ENCODE measurements at places on chromosomes 12 and 14. TPM values are rescaled to one million over a fixed set of nuclear protein-coding genes. Genes with fewer than 3 reads are reported as not detected.

- no peaks in the 10 kb centered on the region for H3K27me3 ChIP-seq
- no peaks in the 10 kb centered on the region for H3K36me3 ChIP-seq
- H3K4me3 ChIP-seq = no peak overlapping the region
These were observed 8.0 kb downstream of the ASPG start for GRCh38 chr14:104093366-104094055.

DNA sequence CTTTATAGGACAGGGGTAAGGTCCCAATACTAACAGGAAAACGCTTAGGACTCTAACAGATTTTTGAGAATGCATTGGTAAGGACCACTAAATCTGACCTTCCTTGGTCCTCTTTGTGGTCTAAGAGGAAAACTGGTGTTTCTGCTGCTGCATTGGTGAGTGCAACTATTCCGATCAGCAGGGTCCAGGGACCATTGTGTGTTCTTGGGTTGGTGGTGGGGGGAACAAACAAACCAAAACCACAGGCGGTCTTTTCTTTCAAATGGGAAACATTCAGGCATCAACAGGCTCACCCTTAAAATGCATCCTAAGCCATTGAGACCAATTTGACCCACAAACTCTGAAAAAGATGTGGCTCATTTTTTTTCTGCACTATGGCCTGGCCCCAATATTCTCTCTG is 20.7 kb downstream of the EPYC start:
- no peak for DNase-seq
- H3K36me3 ChIP-seq = no peaks in the 10 kb centered on the region
- no peak overlapping the region for H3K4me3 ChIP-seq

The TSPAN11 gene
- not detected for total RNA-seq

GRCh38 chr14:90373887-90374286 is 22.9 kb upstream of the CALM1 start:
- H3K4me1 ChIP-seq = no peaks in the 10 kb centered on the region
- peaks cover 10% of the 10 kb centered on the region for H3K27me3 ChIP-seq
- H3K27ac ChIP-seq = no peak overlapping the region
- H3K36me3 ChIP-seq = no peaks in the 10 kb centered on the region

GRCh38 chr12:130981911-130982310 is 28.2 kb downstream of the ADGRD1 start:
- no peaks in the 10 kb centered on the region for H3K4me1 ChIP-seq
- peaks cover 11% of the 10 kb centered on the region for H3K27me3 ChIP-seq
- no peak for DNase-seq
- H3K36me3 ChIP-seq = no peaks in the 10 kb centered on the region
- H3K4me3 ChIP-seq = no peak overlapping the region

DNA sequence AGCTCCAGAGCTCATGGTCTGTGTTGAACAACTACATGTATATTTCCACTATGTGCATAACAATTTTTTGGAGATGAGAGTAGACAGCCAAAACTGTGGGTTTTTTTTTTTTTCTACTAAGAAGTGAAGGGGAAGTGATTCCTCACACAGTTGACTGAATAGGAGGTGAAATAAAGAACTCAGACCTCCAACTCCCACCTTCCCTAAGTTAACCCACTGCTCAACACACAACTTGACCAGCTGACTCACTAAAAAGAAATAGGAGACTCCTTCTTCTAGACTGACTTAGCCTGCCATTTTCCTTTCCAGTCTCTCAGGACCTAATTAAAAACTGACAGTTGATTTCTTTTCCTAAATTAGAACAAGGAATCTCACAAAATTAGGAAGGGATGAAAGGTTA is 1.7 kb downstream of the M6PR start:
- H3K36me3 ChIP-seq = peaks cover 55% of the 10 kb centered on the region
- H3K4me1 ChIP-seq = peaks cover 40% of the 10 kb centered on the region
- no peaks in the 10 kb centered on the region for H3K27me3 ChIP-seq
- DNase-seq = no peak
- no peak overlapping the region for H3K27ac ChIP-seq

The TPH2 gene
- total RNA-seq = not detected

The SIX1 gene
- 0.48 TPM for total RNA-seq

GRCh38 chr12:92132288-92132687 is 13.4 kb downstream of the BTG1 start:
- DNase-seq = no peak
- H3K36me3 ChIP-seq = peaks cover 63% of the 10 kb centered on the region
- no peaks in the 10 kb centered on the region for H3K27me3 ChIP-seq
- H3K4me1 ChIP-seq = peaks cover 75% of the 10 kb centered on the region

- no peaks in the 10 kb centered on the region for H3K36me3 ChIP-seq
- no peak for DNase-seq
- H3K27ac ChIP-seq = no peak overlapping the region
- no peaks in the 10 kb centered on the region for H3K27me3 ChIP-seq
- H3K4me3 ChIP-seq = no peak overlapping the region
- no peaks in the 10 kb centered on the region for H3K4me1 ChIP-seq
These were observed 733.9 kb downstream of the NRXN3 start for GRCh38 chr14:78904094-78904493.

DNA sequence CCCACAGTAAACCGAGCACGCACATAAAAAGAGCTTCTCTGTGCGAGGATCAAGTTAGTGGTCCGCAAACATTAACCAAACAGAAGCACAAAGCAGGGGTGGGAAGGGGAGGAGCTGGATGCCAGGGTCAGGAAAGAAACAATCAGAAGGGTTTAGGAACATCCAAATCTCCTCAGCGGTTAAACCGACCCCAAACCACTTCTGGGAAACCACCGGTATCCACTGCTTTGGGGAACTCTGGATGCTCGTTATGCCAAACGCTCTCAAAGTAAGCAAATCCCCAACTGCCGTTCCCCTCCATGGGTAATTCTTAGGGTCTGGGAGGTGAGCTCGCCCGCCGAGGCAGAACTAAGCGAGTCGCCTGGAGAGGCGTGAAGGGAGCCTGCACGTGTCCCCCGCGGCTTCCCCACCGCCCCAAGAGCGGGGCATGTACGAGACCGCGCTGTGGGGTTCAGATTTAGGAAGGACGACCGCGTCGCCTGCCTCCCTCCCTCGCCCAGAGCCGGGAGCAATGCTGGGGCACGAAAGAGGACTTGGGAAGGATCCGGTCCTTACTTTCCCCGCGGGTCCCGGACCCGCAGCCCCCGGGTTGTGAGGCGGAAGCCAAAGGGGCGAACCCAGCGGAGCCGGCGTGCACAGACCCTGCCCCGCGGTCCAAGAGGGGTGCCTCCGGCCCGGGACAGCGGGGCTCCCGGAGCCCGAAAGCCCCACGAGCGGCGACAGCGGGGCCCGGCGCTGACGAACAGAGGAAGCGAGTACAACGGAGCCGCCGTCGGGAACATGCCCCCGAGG is 711 bp downstream of the SBNO1 start:
- peak; percentile 29 for DNase-seq
- H3K4me3 ChIP-seq = peak overlapping the region; percentile 90
- H3K27me3 ChIP-seq = no peaks in the 10 kb centered on the region
- peaks cover 8% of the 10 kb centered on the region for H3K4me1 ChIP-seq

GRCh38 chr14:88281447-88281846 is 41.6 kb downstream of the KCNK10 start:
- H3K27me3 ChIP-seq = peaks cover 1% of the 10 kb centered on the region
- no peak overlapping the region for H3K4me3 ChIP-seq
- no peak for DNase-seq
- H3K4me1 ChIP-seq = no peaks in the 10 kb centered on the region
- no peaks in the 10 kb centered on the region for H3K36me3 ChIP-seq

- H3K4me1 ChIP-seq = peaks cover 9% of the 10 kb centered on the region
- H3K27me3 ChIP-seq = peaks cover 45% of the 10 kb centered on the region
- no peak for DNase-seq
- no peak overlapping the region for H3K27ac ChIP-seq
- peaks cover 2% of the 10 kb centered on the region for H3K36me3 ChIP-seq
These were observed 4.2 kb downstream of the DENND5B start for GRCh38 chr12:31586728-31587127.

DNA sequence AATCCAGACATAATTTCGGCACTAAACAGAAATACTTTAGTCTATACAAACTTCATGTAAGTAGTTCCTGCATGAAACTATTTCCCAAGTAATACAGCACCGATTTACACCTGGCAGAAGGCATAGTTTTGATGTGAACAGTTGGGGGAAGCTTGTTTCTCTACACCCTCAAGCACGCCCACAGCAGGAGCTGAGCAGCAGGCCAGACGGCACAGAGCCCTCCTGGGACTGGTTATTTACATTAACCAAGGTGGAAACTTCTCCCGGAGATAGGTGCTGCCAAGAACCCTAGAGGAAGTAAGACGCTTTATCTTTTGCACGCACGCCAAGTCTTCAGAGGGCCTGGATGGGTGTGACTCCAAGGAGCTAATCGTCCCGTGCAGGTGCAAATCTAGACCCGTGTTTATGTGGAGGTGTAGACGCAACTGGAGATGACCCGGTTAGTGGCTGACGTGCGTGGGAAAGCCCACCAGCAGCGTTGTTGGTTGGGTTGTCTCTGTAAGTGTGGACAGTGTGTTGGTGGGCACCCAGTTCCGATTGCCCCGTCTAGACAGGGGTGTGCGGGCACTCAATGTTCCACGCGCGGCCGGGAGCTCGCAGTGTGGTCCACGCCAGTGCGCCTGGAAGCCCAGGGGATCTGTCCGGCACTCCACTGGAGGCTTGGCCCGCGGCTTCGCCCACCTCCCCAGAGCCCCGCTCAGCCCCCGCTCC is 767 bp upstream of the TCP11L2 start:
- peaks cover 38% of the 10 kb centered on the region for H3K4me1 ChIP-seq
- no peaks in the 10 kb centered on the region for H3K27me3 ChIP-seq
- peak; percentile 52 for DNase-seq
- peak overlapping the region; percentile 89 for H3K27ac ChIP-seq
- H3K36me3 ChIP-seq = no peaks in the 10 kb centered on the region

- H3K36me3 ChIP-seq = peaks cover 95% of the 10 kb centered on the region
- H3K4me1 ChIP-seq = peaks cover 90% of the 10 kb centered on the region
- peak overlapping the region; percentile 94 for H3K27ac ChIP-seq
- peak overlapping the region; percentile 78 for H3K4me3 ChIP-seq
- no peaks in the 10 kb centered on the region for H3K27me3 ChIP-seq
- no peak for DNase-seq
These were observed 58.9 kb downstream of the DAD1 start for GRCh38 chr14:22530127-22530526.

The TAS2R50 gene
- 1.0 TPM for total RNA-seq

The DNAAF2 gene
- total RNA-seq = 10.5 TPM

GRCh38 chr12:12376646-12377448 is 20.0 kb downstream of the BORCS5 start:
- no peak overlapping the region for H3K4me3 ChIP-seq
- peak overlapping the region; percentile 59 for H3K27ac ChIP-seq
- peaks cover 47% of the 10 kb centered on the region for H3K36me3 ChIP-seq
- no peak for DNase-seq
- no peaks in the 10 kb centered on the region for H3K27me3 ChIP-seq

GRCh38 chr14:96737881-96738280 is 59.3 kb upstream of the VRK1 start:
- H3K36me3 ChIP-seq = no peaks in the 10 kb centered on the region
- peaks cover 1% of the 10 kb centered on the region for H3K4me1 ChIP-seq
- H3K27ac ChIP-seq = no peak overlapping the region
- no peak for DNase-seq
- H3K4me3 ChIP-seq = no peak overlapping the region

The PRDM4 gene
- 30.5 TPM for total RNA-seq

DNA sequence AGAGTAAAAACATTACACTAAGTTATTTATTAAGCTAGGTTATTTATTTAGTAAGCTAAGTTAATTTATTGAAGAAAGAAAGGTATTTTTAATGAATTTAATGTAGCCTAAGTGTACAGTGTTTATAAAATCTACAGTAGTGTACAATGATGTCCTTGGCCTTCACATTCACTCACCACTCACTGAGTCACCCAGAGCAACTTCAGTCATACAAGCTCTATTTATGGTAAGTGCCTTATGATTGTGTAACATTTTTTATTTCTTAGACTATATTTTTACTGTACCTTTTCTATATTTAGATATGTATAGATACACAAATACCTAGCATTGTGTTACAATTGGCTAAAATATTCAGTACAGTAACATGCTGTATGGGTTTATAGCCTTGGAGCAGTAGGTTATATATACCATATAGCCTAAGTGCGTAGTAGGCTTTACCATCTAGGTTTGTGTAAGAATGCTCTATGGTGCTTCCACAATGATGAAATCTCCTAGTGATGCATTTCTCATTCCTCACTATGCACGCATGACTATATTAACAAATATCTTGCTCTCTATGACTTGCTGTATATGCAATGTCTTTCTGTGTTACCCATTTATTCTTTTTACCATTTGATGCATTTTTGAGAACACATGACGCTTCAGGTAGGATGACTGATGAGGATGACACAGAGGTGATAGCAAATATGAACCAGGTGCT is 309.6 kb upstream of the ATXN7L3B start:
- no peak overlapping the region for H3K4me3 ChIP-seq
- no peaks in the 10 kb centered on the region for H3K4me1 ChIP-seq
- H3K27me3 ChIP-seq = no peaks in the 10 kb centered on the region
- DNase-seq = no peak
- no peaks in the 10 kb centered on the region for H3K36me3 ChIP-seq

GRCh38 chr14:64643709-64644108 is 60.5 kb upstream of the PLEKHG3 start:
- DNase-seq = no peak
- H3K4me3 ChIP-seq = no peak overlapping the region
- H3K27me3 ChIP-seq = peaks cover 18% of the 10 kb centered on the region
- H3K36me3 ChIP-seq = no peaks in the 10 kb centered on the region
- no peak overlapping the region for H3K27ac ChIP-seq

DNA sequence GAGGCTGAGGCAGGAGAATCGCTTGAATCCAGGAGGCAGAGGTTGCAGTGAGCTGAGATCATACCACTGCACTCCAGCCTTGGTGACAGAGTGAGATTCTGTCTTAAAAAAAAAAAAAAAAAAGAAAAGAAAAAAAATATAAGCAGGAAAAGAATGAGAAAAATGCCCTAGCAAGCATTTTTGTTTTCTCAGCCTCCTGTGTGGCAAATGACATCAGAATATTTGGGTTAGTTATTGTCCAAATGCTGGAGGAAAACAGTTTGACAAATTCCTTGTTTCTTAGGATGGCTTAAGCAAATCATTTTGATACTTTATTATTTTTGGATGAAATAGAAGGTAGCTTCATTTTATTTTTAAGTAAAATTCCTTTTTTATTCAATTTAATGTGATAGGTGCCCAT is 7.5 kb upstream of the PTPRR start:
- H3K4me3 ChIP-seq = no peak overlapping the region
- no peaks in the 10 kb centered on the region for H3K4me1 ChIP-seq
- no peaks in the 10 kb centered on the region for H3K36me3 ChIP-seq

The YBX3 gene
- total RNA-seq = 150 TPM

- DNase-seq = no peak
- H3K4me1 ChIP-seq = no peaks in the 10 kb centered on the region
- no peak overlapping the region for H3K4me3 ChIP-seq
- H3K36me3 ChIP-seq = no peaks in the 10 kb centered on the region
- H3K27ac ChIP-seq = no peak overlapping the region
These were observed 300.9 kb upstream of the SRRM4 start for GRCh38 chr12:118680356-118680963.
